ENCODE measurements at places on chromosomes 12 and 14. TPM values are rescaled to one million over a fixed set of nuclear protein-coding genes. Genes with fewer than 3 reads are reported as not detected.

The TTC9 gene
- 2.4 TPM for total RNA-seq

The METTL1 gene
- total RNA-seq = 56.6 TPM

The ALX1 gene
- not detected for total RNA-seq

The RPL10L gene
- not detected for total RNA-seq

Data from HCT116 (cell line).